ENCODE measurements at places on chromosomes 1 and 21.
A peak's percentile ranks its signal among the peaks of the same experiment; 100 is the strongest.

- DNase-seq = no peak
- peaks cover 32% of the 10 kb centered on the region for H3K27me3 ChIP-seq
- no peaks in the 10 kb centered on the region for H3K36me3 ChIP-seq
- no peak overlapping the region for H3K4me3 ChIP-seq
- H3K27ac ChIP-seq = no peak overlapping the region
These were observed 67.3 kb upstream of the OLIG2 start for GRCh38 chr21:32958288-32959002.

GRCh38 chr1:163174524-163175437, 27.9 kb downstream of the RGS5 start:
- H3K27me3 ChIP-seq = no peaks in the 10 kb centered on the region
- no peaks in the 10 kb centered on the region for H3K4me1 ChIP-seq

- no peaks in the 10 kb centered on the region for H3K4me1 ChIP-seq
- no peak overlapping the region for H3K27ac ChIP-seq
These were observed 108.9 kb downstream of the OMA1 start for GRCh38 chr1:58437623-58438022.

- DNase-seq = no peak
- H3K4me1 ChIP-seq = no peaks in the 10 kb centered on the region
- H3K27ac ChIP-seq = no peak overlapping the region
- no peaks in the 10 kb centered on the region for H3K36me3 ChIP-seq
- no peaks in the 10 kb centered on the region for H3K27me3 ChIP-seq
These were observed 702.9 kb downstream of the BRINP3 start for GRCh38 chr1:189774721-189775287.

- no peak overlapping the region for H3K27ac ChIP-seq
- no peaks in the 10 kb centered on the region for H3K36me3 ChIP-seq
- no peak for DNase-seq
- peaks cover 3% of the 10 kb centered on the region for H3K4me1 ChIP-seq
- H3K4me3 ChIP-seq = no peak overlapping the region
These were observed 359.5 kb upstream of the PLXNA2 start for GRCh38 chr1:208603721-208604120.

- H3K4me1 ChIP-seq = no peaks in the 10 kb centered on the region
- H3K27ac ChIP-seq = no peak overlapping the region
- DNase-seq = no peak
- H3K4me3 ChIP-seq = no peak overlapping the region
- H3K27me3 ChIP-seq = no peaks in the 10 kb centered on the region
These were observed 155.8 kb upstream of the ADAMTS5 start for GRCh38 chr21:27122686-27123085.

DNA sequence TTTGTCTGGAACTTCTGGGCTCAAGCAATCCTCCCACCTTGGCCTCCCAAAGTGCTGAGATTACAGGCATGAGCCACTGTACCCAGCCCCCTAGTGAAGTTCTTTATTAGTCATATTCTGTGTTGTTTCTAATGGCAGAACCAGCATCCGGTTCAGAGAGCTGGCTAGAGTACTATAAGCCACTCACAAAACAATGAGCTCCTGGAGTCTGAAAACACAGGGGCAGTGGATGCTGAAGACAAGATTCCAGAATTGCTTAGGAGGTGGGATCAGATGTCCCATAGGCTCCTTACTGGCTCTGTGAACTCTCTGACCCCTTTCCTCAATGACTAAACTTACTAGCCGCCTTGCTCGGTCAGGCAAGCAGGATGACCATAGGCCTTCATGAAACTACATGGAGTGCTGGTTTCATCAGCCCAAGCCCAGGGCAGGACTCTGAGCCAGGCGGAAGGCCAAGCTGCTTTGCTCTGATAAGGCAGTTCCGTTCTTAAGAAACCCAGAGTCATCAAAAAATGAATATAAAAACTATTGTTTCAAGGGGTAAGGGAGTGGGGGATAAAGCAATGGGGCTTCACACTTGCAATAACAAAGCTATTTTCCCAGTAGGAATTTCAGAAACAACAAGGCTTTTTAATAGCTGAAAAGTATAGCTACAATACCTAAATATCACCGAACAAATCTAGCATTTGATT, 8.1 kb downstream of the MTHFR start:
- no peaks in the 10 kb centered on the region for H3K27me3 ChIP-seq
- DNase-seq = no peak
- no peak overlapping the region for H3K4me3 ChIP-seq
- peaks cover 8% of the 10 kb centered on the region for H3K4me1 ChIP-seq
- no peak overlapping the region for H3K27ac ChIP-seq

- peak; percentile 54 for DNase-seq
- peak overlapping the region; percentile 41 for H3K4me3 ChIP-seq
- H3K4me1 ChIP-seq = peaks cover 41% of the 10 kb centered on the region
- peak overlapping the region; percentile 73 for H3K27ac ChIP-seq
- H3K27me3 ChIP-seq = peaks cover 2% of the 10 kb centered on the region
These were observed 16.3 kb downstream of the IER5 start for GRCh38 chr1:181104790-181105133.

DNA sequence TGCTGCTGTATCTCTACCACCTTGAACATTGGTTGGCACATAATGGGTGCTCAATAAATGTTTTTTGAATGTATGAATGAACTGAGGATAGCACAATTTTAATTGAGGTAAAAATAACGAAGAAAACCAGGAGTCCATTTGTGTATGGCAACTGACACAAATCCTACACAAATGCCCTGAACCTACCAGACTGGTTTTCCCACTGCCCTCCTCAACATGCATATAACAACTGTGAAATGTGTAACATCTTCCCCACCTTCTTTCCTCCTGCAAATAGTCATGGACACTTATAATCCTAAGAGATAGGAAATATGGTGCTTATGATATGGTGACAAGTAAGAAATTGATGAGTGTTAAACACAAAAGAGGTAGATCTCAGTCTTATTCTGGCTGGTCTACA, 9.9 kb upstream of the LMO4 start:
- peaks cover 15% of the 10 kb centered on the region for H3K27me3 ChIP-seq
- H3K27ac ChIP-seq = no peak overlapping the region
- no peak overlapping the region for H3K4me3 ChIP-seq
- no peaks in the 10 kb centered on the region for H3K36me3 ChIP-seq
- H3K4me1 ChIP-seq = no peaks in the 10 kb centered on the region

GRCh38 chr1:85087659-85088407, 39.5 kb upstream of the MCOLN3 start:
- no peak for DNase-seq
- H3K4me3 ChIP-seq = no peak overlapping the region
- no peak overlapping the region for H3K27ac ChIP-seq
- no peaks in the 10 kb centered on the region for H3K36me3 ChIP-seq
- H3K27me3 ChIP-seq = peaks cover 14% of the 10 kb centered on the region
- peaks cover 3% of the 10 kb centered on the region for H3K4me1 ChIP-seq

DNA sequence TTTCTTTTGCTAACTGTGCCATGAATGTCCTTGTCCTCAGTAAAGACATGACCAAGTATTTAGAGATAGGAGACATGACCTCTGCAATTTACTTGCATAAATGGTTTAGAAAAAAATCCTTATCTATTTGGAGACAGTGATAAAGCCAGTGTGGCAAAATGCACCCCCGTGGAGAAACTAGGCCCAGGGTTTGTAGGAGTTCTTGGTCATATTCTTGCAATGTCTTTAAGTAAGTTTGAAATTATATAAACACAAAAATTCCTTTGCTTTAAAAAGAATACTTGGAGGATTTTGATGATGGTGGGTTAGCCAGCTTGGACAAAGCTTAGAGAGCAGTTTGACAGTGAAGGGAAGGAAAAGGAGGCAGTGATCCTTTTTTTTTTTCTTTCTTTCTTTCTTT, 101.9 kb upstream of the SLC45A1 start:
- H3K27me3 ChIP-seq = peaks cover 12% of the 10 kb centered on the region
- H3K4me3 ChIP-seq = no peak overlapping the region
- H3K27ac ChIP-seq = no peak overlapping the region
- no peak for DNase-seq
- H3K4me1 ChIP-seq = peaks cover 9% of the 10 kb centered on the region

DNA sequence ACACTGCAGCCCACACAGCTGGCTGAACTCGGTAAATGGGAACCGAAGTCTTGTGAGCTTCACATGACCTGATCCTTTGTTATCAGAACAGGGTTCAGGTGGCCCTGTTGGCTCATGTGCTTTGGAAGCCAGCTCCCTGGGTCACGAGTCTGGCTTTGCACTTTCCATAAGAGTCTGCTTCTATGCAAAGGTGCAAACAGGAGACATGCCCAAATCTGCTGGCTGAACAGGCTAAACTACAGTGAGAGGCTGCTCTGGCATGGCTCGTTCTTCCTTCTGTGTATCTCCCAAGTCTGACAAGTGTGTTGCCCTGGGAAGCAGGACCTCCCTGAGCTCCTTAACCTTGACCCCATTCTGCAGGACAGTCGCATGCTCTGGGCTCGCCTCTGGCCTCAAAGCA, 549.6 kb downstream of the KIF26B start:
- no peak for DNase-seq
- no peaks in the 10 kb centered on the region for H3K36me3 ChIP-seq
- H3K4me1 ChIP-seq = no peaks in the 10 kb centered on the region
- no peak overlapping the region for H3K4me3 ChIP-seq
- no peak overlapping the region for H3K27ac ChIP-seq

DNA sequence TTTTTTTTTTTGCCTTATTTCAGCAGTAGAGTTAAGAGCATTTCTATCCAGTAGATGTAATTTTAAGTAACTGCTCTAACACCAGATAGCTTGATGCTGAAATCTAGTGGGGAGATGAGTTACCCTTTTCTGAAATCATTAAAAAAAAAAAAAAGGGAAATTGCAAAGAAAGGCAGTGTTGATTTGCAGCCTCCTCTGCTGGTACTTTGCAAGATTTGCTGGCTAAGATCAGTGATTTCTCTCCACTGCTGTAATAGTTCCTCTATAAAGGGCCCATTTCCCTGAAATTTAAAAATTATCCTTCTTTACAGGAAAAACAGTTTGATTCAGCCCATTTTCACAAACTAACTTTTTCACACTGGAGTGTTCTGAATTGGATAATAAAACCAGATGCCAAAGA, 120.6 kb downstream of the PTBP2 start:
- no peak overlapping the region for H3K27ac ChIP-seq
- no peaks in the 10 kb centered on the region for H3K36me3 ChIP-seq
- no peak for DNase-seq
- no peaks in the 10 kb centered on the region for H3K27me3 ChIP-seq

DNA sequence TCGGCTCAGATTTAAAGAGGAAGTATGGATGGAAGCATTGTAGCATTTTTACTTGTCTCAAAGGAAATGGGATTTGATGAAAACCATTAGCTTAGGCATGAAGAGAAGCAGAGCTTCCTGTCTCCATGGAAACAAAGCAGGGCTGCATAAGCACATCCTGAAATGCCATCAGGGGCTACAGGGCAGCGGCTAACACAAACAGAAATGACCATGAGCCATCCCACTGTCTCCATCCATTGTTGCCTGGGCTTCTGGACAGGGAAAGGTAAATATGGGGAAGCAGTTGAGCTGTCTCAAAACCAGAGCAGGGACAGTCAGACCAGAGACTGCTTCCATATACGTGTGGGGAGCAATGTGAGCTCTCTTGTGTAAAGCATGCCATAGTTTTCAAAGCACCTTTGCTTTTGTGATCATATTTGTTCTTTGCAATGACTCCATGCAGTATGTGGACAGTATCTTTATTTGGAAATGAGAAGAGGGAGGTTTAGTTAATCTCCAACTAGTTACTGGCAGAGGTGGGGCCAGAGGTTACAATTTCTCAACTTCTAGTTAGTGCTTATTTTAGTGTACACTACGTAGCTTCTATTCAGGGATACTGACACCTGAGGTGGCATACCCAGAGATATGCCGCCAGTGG, 176.1 kb downstream of the CACNA1E start:
- H3K4me1 ChIP-seq = no peaks in the 10 kb centered on the region
- H3K4me3 ChIP-seq = no peak overlapping the region
- peaks cover 14% of the 10 kb centered on the region for H3K27me3 ChIP-seq
- H3K27ac ChIP-seq = no peak overlapping the region
- DNase-seq = no peak

- H3K4me3 ChIP-seq = no peak overlapping the region
- no peak for DNase-seq
- peaks cover 40% of the 10 kb centered on the region for H3K27me3 ChIP-seq
These were observed 2.2 kb downstream of the PHC2 start for GRCh38 chr1:33428661-33429060.

- H3K27ac ChIP-seq = no peak overlapping the region
- no peak for DNase-seq
- H3K27me3 ChIP-seq = no peaks in the 10 kb centered on the region
- no peaks in the 10 kb centered on the region for H3K36me3 ChIP-seq
- peaks cover 16% of the 10 kb centered on the region for H3K4me1 ChIP-seq
- H3K4me3 ChIP-seq = no peak overlapping the region
These were observed 3.7 kb downstream of the CCDC24 start for GRCh38 chr1:43994794-43995790.

GRCh38 chr1:87763483-87763882, 434.8 kb downstream of the LMO4 start:
- no peak overlapping the region for H3K4me3 ChIP-seq
- H3K36me3 ChIP-seq = no peaks in the 10 kb centered on the region
- H3K27ac ChIP-seq = no peak overlapping the region

DNA sequence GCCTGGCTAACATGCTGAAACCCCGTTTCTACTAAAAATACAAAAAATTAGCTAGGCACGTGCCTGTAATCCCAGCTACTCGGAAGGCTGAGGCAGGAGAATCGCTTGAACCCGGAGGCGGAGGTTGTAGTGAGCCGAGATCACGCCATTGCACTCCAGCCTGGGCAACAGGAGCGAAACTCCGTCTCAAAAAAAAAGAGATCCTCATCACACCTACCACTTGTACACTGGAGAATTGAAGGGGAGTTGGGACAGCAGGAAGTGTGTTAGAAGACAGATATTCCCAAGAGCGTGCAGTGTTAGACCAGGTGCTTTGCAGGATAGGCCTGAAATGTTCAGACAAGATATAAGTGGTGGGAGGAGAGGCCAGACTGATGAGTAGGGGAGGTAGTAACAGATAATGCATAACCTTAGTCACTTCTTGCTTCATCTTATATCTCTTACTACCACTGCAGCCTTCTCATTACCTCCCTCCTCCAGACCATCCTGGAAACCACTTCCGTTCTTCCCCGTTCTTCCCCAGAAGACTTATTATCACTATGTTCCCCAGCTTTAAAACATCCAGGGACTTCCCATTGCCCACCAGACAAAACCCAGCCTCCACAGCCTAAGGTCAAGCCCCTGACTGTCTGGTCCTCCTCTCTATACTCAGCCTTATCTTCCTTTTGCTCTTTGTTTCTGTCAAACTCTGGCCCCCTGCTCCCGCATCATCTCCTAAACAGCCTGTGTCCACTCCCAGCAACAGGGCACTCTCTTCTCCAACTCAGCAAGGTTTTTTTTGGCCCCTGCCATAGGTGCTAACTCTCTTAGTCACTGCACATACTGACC, 21.3 kb downstream of the FAM20B start:
- no peaks in the 10 kb centered on the region for H3K4me1 ChIP-seq
- H3K27me3 ChIP-seq = no peaks in the 10 kb centered on the region
- H3K4me3 ChIP-seq = no peak overlapping the region
- DNase-seq = no peak

DNA sequence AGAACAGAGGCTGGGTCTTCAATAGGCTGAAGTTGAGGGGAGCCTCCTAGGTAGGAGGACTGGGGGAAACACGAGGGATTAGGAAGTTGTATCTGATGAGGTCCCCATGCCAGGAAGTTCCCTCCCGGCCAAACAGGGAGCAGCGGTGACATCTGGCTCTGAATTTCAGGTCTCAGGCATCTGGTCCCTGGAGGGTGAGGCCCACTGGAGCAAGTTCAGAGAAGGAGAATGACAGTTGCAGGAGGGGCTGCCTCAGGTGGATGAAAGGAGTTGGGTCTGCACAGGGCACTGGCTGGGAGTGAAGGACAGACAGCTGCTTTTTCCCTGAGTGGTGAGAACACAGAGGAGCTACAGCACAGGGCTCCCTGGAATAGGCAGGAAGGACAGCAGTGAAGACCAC, 9.1 kb downstream of the TMEM9 start:
- H3K27ac ChIP-seq = no peak overlapping the region
- no peaks in the 10 kb centered on the region for H3K4me1 ChIP-seq
- H3K4me3 ChIP-seq = no peak overlapping the region
- DNase-seq = no peak
